ENCODE measurements at places on chromosomes 2 and 18.
A peak's percentile ranks its signal among the peaks of the same experiment; 100 is the strongest.

- DNase-seq, result no peak
Observed at GRCh38 chr18:11304928-11305327, 155.6 kb upstream of the PIEZO2 start.

GRCh38 chr2:174603280-174603679 is 5.7 kb upstream of the WIPF1 start:
- DNase-seq, result peak; percentile 43

- no peak for DNase-seq
Observed at GRCh38 chr2:119434664-119435063, 3.0 kb downstream of the TMEM37 start.

DNA sequence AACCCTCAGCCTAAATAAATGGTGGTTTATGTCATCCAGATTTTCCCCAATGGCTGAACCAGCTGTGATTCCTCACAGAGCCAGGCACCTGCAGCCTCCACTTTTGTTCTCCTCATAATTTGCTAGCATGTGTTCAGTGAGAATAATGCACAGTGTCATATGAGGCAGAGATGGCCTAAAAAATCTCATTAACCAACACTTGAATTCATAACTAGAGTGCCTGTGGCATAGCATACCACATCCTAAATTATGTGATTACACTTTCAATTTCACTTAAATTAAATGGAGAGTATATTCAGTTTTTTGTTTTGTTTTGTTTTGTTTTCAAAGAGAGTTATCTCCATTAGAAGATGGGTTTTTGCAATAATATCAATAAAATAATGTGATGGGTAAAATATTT is 488.0 kb downstream of the CBLN2 start:
- no peak for DNase-seq

DNA sequence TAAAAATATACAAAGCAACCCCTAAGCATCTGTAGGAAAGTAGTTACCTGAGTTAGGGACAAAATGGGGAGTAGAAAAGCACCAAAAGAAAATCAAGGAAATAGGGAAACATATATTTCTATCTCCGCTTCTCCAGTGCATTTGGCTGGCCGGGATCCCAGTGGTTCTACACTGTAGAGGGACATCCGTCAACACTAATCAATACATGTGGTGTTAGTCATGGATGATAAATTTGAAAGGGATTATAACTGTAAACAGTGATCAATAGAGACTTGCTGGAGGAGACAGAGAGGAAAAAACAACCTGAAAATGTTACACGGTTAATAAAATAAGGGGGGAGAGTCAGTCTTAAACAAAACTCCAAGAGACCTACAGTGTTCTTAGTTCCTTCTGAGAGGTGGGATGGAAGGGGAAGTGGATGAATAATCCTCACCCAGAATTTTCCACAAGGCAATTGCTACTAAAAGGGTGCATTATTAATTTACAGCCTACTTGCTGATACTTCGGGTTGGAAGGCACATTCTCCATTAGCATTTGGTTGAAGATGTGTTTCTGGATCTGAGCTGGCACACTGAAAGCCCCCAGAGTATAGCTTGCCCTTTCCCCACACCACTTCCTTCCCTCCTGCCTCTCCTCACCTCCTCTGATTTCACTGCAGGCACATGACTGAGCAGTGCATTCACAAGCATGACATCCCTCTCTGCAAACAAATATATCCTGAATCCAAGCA is 530.0 kb downstream of the BCL11A start:
- no peak for DNase-seq

- DNase-seq, result no peak
Observed at GRCh38 chr18:74294526-74294925, 2.8 kb upstream of the CYB5A start.
